ENCODE measurements at places on chromosomes 6 and 20.

GRCh38 chr6:78746457-78746856 lies 120.9 kb upstream of the IRAK1BP1 start:
- DNase-seq = peak; percentile 83

GRCh38 chr6:21438986-21439352 lies 154.6 kb upstream of the SOX4 start:
- DNase-seq = no peak

- no peak for DNase-seq
Observed at GRCh38 chr6:28653876-28654275, 128.2 kb downstream of the GPX5 start.

- DNase-seq = no peak
Observed at GRCh38 chr20:16028923-16029322, 544.3 kb downstream of the KIF16B start.

- no peak for DNase-seq
Observed at GRCh38 chr20:745683-746301, 22.5 kb downstream of the SLC52A3 start.

DNA sequence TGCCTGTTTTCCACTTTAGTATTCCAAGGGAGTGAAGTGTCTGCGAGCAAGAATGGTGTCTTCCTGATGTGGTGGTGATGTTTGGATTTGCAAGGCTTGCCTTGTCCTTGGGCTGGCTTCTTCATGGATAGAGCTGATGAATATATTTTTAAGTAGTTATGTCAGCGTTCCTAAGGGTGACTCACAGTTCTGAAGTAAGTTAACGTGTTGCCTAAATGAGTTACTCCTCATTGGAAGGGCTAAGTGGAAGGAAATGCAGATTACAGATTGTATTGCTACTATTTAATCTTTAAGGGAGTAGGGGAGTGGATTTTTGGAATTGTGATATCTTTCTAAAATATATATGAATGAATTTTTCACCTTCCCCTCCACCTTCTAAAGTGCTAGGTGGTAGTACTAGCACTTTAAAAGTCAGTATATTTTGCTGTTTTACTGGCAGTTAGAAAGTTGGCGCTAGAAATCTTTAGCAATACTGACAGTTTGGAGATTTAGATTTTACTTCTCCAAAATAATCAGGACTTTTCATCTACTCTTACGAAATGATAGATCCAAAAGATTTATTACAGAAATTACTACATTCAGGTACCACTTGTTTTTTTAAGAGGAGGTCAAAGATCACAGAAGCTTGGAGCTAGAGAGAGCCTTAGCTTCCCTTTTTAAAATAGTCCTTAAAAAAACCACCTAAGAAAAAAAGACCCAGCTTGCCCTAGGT lies 197.4 kb downstream of the JARID2 start:
- DNase-seq = peak; percentile 84

GRCh38 chr6:93123585-93123984 lies 295.8 kb downstream of the EPHA7 start:
- DNase-seq = no peak

- no peak for DNase-seq
Observed at GRCh38 chr6:85041376-85041775, 277.0 kb upstream of the TBX18 start.

GRCh38 chr20:3014662-3015061 lies 28.8 kb upstream of the GNRH2 start:
- DNase-seq = no peak

- DNase-seq = peak; percentile 20
Observed at GRCh38 chr6:160248538-160248937, 10.1 kb downstream of the SLC22A2 start.

GRCh38 chr20:4951299-4951698 lies 50.0 kb downstream of the SLC23A2 start:
- peak; percentile 59 for DNase-seq

DNA sequence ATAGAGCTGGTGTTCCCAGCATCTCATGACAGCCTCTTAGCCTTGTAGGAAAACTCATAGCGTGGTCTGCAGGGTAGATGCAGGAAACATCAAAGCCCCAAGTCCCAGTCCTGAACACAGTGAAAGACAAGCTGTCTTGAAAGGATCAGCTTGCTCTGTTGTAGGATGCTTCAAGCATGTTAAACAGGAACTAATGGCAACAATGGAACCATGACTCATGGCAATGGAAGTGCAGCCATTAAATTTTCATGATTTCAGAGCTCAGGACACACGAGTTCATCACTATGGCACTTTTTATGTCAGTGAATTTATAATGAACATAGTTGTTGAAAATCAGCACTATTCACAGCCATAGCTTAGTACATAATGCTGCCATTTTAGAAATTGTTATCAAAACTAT lies 367.7 kb downstream of the KIF16B start:
- DNase-seq = peak; percentile 41

DNA sequence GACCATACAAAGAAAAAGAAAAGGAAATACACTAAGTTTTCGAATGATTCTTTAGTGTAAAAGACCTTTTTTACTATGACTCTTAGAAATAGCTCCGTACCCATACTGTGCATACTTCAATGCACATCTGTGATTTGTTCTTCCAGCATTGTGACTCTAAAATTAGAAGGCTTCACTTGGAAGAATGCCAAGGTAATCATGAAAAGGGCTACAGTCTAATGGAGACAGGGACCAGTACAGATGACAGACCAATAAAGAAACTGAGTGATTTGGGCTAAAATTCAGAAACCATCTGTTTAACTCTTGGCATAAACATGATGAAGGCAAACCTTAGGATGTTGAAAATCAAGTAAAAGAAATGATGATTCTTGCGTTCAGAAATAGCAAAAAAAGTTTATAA lies 46.3 kb downstream of the CYP39A1 start:
- no peak for DNase-seq

DNA sequence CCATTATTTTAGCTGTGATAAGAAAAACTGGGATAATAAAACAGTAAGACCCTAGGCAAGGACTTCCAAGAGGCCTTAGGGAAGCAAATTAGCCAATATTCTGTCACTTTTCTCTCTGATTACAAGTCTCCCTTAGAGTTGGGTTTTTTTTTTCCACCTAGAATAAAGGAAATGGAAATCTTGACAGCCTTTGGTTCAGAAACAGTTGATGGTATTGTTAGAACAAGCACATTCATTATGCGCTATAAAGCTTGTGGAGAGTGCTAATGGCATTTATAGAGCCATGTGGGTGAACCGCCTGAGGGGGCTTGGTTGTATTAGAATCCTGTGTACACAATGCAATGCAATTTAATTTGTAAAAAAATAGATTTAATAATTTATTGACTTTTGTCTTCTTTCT lies 88.9 kb upstream of the OGFRL1 start:
- DNase-seq = no peak

DNA sequence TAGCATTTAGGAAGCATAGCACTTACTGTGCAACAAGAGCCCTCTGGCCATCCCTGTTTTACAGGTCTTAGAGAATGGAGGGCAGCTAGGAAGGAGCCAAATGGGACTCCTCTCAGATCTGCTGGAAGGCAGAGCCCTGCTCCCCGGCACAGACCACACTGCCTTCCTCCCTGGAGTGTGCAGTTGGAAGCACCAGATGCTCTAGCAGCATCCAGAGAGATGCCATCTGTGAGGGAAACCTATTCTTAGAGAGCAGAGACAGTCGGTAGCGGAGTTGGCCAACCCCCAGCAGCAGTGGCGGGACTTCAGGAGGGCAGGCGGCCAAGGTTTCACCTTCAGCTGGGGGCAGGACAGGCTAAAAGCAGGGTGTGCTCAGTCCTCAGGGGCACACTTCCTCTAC lies 16.7 kb upstream of the E2F1 start:
- no peak for DNase-seq

DNA sequence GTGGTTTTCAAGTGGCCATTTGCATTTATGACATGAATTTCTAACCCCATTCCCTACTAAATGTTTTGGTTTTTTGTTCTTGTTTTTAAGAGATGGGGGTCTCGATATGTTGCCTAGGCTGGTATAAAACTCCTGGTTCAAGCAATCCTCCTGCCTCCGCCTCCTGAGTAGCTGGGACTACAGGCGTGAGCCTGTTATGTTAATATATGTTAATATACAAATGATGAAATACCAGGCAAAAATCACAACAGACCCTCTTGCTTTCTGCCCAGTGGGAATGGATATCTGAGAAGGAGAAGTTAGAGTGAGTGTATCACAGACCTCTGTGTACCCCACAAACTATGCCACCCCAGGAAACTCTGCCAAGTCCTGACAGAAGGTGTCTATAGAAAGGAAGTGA lies 66.2 kb downstream of the CDC40 start:
- no peak for DNase-seq

DNA sequence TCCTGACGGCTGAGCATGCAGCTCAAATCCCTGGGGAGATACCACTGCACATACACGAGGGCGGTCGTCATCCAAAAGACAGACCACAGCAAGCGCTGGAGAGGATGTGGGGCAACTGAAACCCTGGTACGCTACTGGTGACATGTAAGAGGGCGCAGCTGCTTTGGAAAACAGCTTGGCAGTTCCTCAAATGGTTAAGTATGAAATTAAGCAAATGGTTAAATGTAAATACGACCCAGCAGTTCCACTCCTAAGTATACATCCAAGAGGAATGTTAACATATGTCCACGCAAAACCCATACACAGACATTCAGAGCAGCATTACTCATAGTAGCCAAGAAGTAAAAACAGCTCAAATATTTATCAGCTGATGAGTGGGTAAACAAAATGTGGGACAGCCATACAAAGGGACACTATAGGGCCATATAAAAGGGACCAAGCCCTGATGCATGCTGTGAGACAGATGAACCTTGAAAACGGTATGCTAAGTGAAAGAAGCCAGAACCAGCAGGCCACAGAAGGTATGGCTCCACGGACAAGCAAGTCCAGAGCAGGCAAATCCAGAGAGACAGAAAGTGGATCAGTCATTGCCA lies 38.5 kb downstream of the RIPOR3 start:
- DNase-seq = peak; percentile 70

GRCh38 chr6:37481711-37482605 lies 17.7 kb downstream of the CCDC167 start:
- no peak for DNase-seq

GRCh38 chr6:2429032-2429431 lies 183.6 kb upstream of the GMDS start:
- DNase-seq = no peak

GRCh38 chr6:53623497-53623896 lies 42.1 kb downstream of the KLHL31 start:
- DNase-seq = peak; percentile 34

DNA sequence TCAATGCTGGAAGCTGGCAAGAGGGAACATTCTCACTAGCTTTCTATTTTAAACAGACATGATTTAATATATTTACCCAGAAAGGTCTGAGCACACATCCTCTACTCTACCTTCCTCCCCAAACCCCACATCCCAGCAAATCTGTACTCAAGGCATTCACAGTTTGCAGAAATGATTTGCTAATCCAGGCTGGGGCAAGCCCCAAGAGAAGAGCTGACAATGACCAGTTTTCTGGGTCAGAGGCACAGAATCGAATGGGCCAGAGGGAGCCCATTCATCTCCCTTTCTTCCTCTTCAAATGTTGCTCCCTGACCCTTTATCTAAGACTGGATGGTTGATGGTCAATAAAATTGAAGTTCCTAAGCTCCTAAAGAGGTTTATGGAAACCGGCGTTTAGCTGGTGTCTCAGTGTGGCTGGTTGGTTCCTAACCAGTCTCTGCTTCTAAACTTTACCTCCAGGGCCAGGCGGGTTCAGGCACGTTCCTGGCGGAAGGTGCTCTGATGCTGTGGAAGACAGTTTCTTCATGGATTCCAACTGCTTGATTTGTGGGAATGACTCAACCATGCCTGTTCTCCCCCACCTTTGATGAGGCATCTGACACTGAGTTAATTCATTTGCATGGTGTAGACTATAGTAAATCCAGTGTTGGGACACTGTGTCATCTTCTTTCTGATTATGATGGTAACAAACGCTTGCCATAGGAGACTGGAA lies 96.4 kb upstream of the IYD start:
- no peak for DNase-seq

GRCh38 chr20:62285722-62286121 lies 17.1 kb upstream of the ADRM1 start:
- DNase-seq = no peak

DNA sequence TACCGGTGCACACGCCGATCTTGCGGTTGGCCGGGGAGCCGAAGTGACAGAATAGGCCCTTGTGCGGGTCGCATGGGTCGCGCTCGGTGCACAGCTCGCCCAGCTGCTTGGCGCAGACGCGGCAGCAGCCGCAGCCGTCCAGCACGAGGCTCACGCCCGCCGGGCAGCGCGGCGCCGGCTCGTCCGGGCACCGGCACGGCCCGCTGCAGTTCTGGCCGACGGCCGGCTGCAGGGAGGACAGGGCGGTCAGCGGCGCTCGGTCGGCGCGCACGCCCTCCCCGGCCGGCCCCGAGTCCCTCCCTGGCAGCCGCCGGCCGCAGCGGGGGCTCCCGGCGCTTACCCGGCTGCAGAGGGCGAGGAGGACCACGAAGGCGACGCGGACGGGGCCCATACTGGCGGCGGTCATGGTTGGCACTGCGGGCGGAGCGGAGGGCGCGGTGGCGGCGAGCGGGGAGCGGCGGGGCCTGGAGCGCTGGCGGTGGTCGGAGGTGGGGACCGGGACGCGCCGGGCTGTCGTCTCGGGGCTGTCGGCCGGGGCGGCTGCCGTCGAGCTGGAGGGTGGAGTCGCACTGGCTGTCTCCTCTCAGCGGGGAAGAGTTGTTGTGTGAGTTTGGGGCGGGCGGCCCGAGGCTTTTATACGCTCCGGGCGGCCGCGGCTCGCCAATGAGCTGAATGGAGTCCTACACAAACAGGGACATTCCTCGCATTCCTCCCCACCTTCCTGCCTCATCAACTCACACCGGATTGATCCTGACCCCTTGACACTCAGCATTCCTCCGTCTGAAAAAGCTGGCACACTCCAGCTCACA lies at the start of gene CCN2:
Gene CCN2, minus strand, starts transcription at position 606 of the 809 bp plus-strand sequence. Its CDS starts 200 bp downstream, at position 406.
- DNase-seq = peak; percentile 100

DNA sequence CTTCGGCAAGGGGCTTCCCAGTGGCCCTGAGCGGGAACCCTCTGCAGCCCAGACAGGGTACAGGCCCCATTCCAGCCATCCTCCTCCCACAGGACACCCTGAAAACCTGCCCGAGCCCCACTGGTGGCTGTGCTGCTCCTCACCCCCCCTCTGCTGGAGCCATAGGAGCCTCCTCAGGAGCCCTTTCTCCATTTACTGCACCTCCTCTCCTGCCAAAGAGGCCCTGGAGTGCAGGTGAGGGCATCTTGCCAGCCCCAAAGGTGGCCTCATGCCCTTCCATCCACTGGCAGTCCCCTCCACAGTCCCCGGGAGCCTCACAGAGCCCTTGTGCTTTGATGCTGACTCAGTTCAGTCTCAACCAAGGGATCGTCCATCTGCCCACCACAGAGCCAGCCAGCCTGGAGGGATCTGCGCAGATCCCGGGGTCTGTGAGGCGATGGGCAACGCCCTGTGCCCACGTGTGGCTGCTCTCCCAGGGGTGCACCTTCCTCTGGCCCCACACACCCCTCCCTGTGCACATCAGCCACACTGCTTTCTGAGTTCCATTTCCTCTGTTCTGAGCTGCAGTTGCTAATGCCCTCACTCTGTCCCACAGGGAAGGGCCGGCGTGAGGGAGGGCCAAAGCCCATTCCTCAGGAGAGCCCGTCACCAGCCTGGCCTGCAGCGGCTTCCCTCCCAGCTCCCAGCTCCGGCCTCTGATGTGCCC lies 228.5 kb downstream of the DLL1 start:
- DNase-seq = no peak

Data from fibroblast of skin of scalp (primary cell).